CD8-positive, alpha-beta T cell (primary cell): ENCODE measurements at places on chromosomes 12 and 14. TPM values are rescaled to one million over a fixed set of nuclear protein-coding genes. Genes with fewer than 3 reads are reported as not detected.

- DNase-seq, result no peak
These were observed 737 bp downstream of the SPX start for GRCh38 chr12:21526721-21527345.

DNA sequence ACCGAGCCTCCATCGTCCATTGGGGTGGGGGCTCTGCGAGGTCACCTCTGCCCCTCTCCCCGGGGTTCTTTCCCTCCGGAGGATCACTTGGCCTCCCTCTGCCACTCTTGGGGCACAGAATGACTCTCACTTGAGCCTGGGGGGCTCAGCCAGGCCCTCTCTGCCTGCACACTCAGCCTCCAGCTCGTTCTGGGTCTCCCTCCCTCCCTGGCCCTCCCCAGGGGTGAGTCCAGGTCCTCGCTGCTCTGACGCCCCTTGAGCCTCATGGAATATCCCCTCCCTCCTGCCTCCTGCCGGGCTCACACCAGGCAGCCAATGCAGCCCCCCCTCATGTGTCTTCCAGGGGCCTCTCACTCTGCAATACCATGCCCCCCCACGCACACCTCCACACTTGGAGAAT, 17.7 kb upstream of the SFSWAP start:
- no peak for DNase-seq

DNA sequence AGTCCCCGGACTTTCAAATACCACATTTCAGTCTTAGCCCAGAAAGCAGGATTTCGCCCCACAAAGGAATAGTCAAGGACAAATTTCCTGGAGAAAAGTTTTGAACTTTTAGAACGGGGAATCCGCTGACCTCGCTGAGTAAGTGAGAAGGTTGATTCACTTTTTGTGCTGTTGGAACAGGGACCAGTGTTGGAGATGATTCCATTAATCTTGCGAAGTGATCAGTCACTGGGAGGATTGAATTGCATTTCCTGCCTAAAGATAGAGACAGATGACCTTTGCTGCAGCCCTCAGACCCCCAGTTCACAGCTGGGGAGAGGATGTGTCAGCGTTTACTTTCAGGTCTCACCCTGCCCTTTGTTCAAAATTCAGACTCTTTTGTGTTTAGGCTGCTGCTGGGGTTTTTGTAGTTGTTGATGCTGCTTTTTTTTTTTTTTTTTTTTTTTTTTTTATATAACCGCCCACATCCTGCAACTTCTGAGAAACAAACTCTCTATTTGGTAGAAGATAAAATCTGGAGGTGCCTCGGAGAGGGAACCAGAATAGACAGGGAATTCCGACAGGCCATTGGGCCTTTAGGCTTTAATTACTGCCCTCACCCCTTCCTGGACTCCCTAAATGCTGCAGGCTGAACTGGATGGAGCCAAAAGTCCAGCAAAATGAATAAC, 9.8 kb upstream of the KDM2B start:
- DNase-seq, result peak; percentile 85

- no peak for DNase-seq
These were observed 1.7 kb upstream of the MFAP5 start for GRCh38 chr12:8664228-8664913.

- no peak for DNase-seq
These were observed 13.3 kb downstream of the LIN7A start for GRCh38 chr12:80924437-80924836.

DNA sequence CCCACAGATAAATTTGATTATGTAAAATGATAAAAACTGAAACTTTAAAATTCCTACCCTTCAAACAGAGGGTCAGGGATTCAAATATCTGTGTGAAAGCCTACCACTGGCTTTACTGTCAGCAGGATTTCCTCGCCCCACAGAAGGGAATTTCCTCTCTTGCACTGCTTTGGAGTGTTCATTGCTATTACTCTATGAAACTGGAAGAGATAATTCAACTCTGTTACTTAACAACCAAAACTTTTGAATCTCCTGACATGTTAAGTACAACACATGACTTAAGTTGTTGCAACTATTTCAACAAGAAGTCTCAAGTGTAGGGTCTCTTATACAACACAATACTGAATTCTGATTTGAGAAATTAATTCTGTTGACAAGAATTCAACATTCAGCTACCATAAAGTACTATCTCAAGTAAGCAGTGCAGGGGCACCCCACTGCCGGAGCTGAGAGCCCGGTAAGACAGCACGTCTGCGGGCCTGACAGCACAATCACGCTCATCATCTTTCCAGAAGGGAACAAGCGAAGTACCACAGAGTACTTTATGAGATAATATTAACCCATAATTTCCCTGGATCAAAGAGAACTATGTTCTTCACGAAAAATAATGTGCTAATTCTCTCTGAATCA, 22.9 kb downstream of the DICER1 start:
- DNase-seq, result no peak

- no peak for DNase-seq
These were observed 55.7 kb downstream of the LIN52 start for GRCh38 chr14:74140374-74140850.

DNA sequence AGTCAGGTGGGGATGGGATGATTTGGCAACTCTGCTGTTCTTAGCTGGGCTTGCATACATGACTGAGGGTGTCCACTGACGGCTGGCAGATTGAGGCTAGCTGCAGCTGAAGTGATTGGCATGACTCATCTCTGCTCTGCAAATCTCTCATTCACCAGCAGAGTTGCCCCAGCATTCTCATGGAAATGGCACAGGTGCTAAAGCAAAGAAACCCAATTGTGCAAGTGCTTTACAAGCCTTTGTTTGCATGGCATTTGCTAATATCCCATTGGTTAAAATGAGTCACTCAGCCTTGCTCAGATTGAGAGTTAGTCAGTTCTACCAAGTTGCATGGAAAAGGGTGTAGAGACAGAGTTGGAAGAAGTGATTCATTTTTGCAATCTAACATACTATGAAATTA, 389.7 kb upstream of the FAR2 start:
- DNase-seq, result no peak

GRCh38 chr14:100328495-100329163, 5.5 kb downstream of the SLC25A47 start:
- DNase-seq, result no peak

DNA sequence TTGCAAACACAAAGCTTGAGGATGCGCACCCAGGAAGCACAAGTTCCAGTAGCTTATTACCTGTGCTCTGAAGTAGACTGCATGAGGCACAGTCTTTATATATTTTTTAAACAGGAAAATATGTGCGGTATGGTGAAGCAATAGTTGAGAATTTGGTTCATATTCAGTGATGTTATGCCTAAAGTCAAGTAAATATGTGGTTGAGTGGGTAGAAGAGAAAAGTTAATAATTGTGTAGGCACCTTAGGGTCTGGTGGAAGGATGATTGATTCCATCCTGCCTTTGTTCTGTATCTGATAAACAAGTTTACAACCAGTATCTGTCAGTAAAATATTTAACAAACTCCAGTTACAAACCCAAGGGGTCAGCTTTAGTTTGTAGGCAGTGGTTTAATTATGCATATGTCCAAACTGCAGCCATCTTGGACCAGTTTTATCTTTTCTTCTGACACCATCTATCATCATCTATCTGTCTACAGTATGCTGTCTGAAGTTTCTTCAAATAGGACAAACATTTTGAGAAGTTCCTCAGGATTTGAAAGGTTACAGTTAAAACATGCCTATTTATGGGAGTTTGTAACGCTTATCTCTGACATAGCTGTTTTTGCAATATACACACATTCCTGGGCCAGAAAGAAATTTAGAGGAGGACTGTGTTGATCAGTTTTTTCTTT, 10.8 kb downstream of the SINHCAF start:
- no peak for DNase-seq

DNA sequence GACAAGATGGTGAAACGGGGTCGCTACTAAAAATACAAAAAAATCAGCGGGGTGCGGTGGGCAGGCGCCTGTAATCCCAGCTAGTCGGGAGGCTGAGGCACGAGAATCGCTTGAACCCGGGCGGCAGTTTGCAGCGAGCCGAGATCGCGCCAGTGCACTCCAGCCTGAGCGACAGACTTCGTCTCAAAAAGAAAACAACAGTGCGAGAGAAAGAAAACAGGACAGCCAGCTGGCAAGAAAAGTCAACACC, 633 bp upstream of the RNU4-2 start:
- peak; percentile 57 for DNase-seq

- no peak for DNase-seq
These were observed 34.1 kb upstream of the ITPR2 start for GRCh38 chr12:26867080-26867479.

GRCh38 chr14:101254805-101255764, 306.2 kb upstream of the DIO3 start:
- no peak for DNase-seq

GRCh38 chr12:84601483-84601882, 311.1 kb downstream of the SLC6A15 start:
- no peak for DNase-seq

GRCh38 chr12:120194226-120194533, 335 bp downstream of the GCN1 start:
- no peak for DNase-seq

HNF1A gene
- total RNA-seq, result not detected

DAD1 gene
- 35.6 TPM for total RNA-seq

LACRT gene
- not detected for total RNA-seq

BICDL1 gene
- total RNA-seq, result 138 TPM

C1QL4 gene
- not detected for total RNA-seq

RPGRIP1 gene
- total RNA-seq, result not detected

CATSPERB gene
- total RNA-seq, result 5.0 TPM

CLECL1 gene
- 1.4 TPM for total RNA-seq

LRRIQ1 gene
- total RNA-seq, result not detected

TAS2R30 gene
- 2.9 TPM for total RNA-seq

TAS2R13 gene
- 0.19 TPM for total RNA-seq
